ENCODE measurements at places on chromosomes 13 and 19. TPM values are rescaled to one million over a fixed set of nuclear protein-coding genes. Genes with fewer than 3 reads are reported as not detected.

DNA sequence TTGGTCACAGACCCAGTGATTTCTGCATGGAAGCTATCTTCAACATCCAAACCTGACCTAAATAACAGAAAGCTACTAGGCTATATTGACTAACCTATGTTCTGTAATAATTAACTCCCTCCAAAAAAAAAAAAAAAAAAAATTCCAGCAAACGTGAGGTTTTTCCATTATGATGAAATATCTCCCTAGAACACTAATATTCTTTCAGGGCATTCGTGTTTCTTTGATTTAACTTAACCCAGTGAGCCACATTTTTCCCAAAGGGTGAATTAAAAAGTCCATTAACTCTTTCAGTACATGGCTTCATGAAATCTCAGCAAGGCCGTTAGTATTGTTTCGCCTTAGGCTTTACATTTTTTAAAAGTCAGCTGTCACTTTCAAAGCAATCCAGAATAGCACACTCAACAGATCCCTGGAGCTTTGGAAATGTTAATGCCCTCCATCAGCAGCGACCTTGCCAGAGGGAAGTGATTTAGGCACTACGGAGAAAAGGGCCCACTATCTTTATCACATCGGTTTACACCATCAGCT, 175.8 kb downstream of the DCT start:
- no peak overlapping the region for H3K27ac ChIP-seq
- DNase-seq = no peak

DNA sequence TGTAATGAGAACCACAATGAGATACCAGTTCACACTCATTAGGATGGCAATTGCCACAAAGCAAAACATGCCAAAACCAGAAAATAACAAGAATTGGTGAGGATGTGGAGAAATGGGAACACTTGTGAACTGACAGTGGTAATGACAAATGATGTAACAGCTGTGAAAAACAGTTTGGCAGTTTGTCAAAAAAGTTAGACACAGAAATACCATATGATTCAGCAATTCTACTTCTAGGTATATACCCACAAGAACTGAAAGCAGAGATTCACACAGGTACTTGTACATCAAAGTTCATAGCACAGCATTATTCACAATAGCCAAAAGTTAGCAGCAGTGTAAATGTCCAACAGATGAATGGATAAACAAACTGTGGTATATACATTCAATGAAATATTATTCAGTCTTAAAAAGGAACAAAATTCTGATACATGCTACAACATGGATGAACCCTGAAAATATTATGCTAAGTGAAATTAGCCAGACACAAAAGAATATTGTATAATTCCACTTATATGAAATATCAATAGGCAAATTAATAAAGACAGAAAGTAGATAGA, 96.5 kb downstream of the UGGT2 start:
- DNase-seq = peak; percentile 23
- H3K27me3 ChIP-seq = no peaks in the 10 kb centered on the region
- no peaks in the 10 kb centered on the region for H3K36me3 ChIP-seq
- H3K4me3 ChIP-seq = no peak overlapping the region

TTYH1 gene
- total RNA-seq = not detected

DNA sequence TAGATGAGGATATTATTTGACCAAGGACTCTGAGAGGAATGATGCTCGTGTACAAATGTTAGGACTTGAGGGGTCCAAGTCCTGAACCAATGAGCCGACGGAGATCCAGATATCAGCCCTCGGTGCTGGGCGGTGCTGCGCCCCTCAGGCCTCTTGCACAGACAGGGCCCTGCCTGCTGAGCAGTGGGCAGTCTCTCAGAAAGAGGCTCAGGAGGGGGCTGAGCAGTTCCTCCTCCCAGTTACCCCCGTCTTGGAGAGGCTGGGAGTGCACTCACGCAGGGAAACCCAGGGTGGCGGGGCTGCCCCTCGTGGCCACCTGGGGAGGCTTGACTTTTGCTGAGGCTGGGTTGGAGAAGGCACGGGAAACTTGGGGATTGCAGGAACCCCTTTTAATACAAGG, 18.4 kb downstream of the TEX29 start:
- no peak overlapping the region for H3K4me3 ChIP-seq
- peaks cover 60% of the 10 kb centered on the region for H3K27me3 ChIP-seq
- no peaks in the 10 kb centered on the region for H3K36me3 ChIP-seq
- H3K4me1 ChIP-seq = no peaks in the 10 kb centered on the region
- no peak for DNase-seq
